Stimulated activated CD4-positive, alpha-beta T cell treated with anti-CD3 and anti-CD28 coated beads, Interleukin-4, amount 100 ng/mL, for 48 hours (primary cell): ENCODE measurements at places on chromosomes 12 and 14.

GRCh38 chr14:69499436-69499835 lies 14.9 kb downstream of the PLEKHD1 start:
- no peak for DNase-seq

DNA sequence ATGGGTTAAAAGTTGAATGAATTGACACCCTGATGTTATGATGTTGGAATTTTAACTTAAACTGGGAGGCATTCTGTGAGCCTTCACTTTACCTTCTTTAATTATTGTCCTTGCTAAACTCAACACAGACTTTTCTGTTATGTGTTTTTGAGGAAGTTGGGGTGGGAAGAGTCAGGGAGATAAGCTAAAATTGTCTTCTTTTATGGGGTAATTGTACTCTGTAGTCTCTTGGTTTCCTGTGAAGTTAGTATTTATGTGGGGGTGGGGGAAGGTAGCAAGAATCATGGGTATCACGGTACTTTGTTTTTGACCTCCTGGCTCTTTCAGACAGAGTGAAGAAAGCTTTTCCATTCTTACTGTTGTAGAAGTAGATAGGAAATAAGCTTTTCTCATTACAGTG lies 32.9 kb downstream of the RAB21 start:
- no peak for DNase-seq

DNA sequence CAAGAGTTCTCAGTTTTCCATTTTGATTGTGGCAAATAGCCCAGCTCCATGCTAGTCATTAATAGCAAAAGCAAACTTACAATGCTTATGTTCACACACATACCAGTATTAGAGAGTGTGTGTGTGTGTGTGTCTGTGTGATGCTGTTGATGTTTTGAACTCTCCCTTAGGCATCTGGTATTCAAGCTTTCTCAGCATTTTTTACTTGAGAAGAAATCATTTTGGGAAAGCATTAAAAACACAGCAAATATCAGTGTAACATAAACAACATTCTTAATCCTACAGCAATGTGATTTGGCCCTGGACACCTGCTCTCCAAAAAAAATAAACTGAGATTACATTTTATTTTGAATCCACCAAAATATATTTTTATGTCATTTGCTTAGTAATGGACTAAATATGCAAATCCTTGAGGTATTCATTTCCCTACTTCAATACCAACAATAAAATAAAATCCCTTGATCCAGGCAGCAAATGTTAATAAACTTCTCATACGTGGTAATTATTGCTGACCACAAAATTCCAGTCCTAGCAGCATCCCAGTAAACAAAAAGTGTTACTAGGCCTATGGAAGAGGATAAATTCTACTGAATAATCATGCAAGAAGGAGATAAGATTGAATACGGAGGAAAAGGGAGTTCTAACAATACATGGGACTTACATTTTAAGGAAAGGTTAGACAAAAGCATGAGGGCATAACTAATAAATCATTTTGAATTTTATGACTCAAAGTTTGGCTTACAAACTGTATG lies 249.5 kb upstream of the CLEC14A start:
- DNase-seq: no peak

DNA sequence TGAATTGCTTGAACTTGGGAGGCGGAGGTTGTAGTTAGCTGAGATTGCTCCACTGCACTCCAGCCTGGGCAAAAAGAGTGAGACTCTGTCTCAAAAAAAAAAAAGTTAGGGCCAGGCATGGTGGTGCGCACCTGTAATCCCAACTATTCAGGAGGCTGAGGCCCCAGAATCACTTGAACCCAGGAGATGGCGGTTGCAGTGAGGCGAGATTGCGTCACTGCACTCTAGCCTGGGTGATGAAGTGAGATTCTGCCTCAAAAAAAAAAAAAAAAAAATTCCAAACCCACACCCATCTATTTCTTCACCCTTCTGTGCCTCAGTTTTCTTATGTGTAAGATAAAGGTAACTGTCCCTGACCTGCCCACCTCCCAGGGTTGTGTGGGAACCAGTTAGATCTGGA lies 11.0 kb upstream of the MLXIP start:
- no peak for DNase-seq

GRCh38 chr12:57717131-57717530 lies 21.4 kb downstream of the AGAP2 start:
- no peak for DNase-seq

DNA sequence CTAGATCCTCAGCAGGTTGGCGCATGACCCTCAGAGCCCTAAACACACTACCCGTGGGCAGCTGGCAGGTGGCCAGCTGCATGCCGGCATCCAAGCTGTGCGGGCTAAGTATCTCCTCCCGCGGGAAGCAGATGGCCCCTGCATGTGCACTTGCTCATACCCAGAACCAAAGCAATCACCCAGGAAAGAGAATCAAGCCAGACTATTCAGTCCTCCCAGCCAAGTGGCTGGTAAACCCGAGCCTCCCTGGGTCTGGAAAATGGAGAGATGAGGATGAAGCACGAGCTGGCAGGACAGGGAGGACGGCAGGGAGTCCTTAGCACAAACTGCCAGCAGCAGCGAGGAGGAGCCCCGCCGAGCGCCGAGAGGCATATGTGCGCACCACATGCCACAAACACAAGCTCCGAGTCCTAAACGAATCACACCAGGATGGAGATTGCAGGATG lies 139.7 kb downstream of the RIMBP2 start:
- no peak for DNase-seq
